ENCODE measurements at places on chromosomes 16 and 17.

DNA sequence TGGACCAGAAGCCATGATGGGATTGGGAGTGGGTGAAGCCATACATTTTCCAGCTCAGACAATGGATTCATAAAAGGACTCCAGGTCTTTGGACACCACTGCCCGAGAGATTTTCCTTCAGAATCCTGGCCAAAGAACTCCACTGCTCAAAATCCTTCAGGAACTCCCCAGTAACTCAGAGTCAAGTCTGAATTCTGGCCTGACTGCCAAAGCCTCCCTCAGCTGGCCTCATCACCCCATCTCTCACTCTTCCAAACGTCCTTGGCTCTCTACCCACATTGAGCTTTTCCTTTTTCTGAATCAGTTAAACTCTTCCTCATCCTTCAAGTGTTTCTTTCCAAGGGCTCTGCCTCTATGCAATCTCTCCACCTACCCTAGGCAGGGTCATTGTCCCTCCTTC is 1.2 kb upstream of the SEPTIN1 start:
- no peak for DNase-seq

- no peak for DNase-seq
Measured at GRCh38 chr16:58384437-58385055, 7.7 kb upstream of the GINS3 start.

DNA sequence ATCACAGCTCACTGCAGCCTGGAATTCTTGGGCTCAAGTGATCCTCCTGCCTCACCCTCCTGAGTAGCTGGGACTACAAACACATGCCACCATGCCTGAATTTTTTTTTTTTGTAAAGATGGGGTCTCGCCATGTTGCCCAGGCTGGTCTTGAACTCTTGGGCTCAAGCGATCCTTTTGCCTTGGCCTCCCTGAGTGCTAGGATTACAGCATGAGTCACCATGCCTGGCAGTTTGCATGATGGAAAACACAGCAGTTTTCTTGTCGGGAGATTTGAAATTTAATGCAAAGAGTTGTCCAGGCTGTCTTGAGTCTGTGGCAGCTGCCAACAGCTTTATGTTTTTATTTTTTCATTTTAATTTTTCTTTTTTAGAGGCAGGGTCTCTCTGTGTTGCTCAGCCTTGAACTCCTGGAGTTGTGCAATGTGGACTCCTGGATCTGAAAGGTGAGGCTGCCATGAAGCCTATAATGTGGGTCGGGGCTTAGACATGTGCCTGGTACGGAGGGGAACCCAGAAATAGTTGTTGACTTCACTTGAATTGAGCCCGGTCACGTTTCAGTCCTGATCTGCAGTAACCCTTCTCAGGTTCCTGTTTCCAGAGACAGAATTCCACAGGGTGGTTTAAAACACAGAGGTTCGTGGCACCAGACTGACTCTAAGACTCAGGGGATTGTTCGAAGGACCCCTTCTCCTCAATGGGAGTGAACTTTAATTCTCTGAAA is 18.7 kb downstream of the CD300A start:
- DNase-seq: no peak

DNA sequence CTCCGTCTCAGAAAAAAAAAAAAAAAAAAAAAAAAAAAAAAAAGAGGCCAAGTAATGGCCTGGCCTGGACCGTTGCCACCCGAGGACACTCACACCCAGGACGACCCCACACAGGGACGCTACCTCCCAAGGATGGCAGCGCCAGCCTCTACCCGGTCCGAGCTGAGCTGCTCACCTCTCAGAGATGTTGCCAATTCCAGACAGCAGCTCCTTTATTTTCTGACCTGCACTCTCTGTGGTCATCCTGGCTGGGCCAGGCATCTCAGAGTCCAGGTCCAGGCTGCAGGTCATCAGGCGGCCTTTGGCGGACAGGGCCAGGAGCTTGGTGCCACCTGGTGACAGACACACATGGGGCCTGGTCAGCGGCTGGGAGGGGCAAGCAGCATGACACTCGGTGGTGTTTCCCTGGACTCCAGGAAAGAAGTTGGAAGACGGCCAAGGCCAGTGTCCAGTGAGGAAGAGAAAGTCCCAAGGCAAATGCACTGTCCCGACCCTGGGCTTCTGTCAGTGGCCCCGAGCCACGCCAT is 3.1 kb downstream of the FAAP100 start:
- DNase-seq: no peak

DNA sequence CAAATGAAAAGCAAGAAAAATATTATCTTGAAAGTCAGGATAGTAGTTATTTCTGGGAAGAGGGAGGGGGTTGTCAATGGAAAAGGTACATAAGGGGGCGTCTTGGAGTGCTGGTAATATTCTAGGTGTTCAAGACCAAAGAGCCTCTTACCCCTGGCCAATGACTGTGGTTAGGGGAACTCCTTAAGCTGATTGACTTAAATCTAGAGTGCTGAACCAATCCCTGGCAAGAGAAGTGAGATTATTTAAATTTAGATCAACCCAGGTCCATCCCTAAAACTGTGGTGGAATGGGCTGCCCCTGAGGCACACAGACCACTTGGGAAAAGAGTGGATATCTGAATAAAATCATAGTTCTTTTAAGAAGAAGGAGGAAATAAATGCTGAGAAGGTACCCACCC is 174.1 kb downstream of the COPRS start:
- DNase-seq: no peak

- no peak for DNase-seq
Measured at GRCh38 chr17:50055055-50055425, 870 bp upstream of the ITGA3 start.

- DNase-seq: no peak
Measured at GRCh38 chr17:46045639-46046038, 46.6 kb downstream of the STH start.

Measured in activated T-cell treated with anti-CD3 and anti-CD28 coated beads for 48 hours (primary cell).